Activated CD8-positive, alpha-beta memory T cell treated with anti-CD3 and anti-CD28 coated beads for 48 hours (primary cell): ENCODE measurements at places on chromosomes 2 and 18.

DNA sequence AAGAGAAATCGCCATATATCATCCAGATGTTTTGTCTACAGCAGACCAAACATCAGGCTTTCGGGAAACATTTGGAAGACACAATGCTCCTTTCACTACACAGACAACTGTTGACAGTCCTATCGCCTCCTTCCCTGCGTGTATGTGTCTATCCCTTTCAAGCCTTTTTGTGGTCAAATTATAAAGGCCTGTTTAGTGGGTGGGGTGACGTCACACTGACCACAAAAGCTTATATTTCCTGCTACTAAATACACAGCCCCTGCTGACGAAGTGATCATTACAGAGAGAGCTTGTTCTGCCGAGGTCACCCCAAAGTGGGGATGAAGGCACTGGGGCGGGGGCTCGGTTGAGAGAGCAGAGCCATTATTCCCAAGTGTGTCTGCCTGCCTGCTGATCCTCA is 302.7 kb upstream of the TNP1 start:
- no peak for DNase-seq

DNA sequence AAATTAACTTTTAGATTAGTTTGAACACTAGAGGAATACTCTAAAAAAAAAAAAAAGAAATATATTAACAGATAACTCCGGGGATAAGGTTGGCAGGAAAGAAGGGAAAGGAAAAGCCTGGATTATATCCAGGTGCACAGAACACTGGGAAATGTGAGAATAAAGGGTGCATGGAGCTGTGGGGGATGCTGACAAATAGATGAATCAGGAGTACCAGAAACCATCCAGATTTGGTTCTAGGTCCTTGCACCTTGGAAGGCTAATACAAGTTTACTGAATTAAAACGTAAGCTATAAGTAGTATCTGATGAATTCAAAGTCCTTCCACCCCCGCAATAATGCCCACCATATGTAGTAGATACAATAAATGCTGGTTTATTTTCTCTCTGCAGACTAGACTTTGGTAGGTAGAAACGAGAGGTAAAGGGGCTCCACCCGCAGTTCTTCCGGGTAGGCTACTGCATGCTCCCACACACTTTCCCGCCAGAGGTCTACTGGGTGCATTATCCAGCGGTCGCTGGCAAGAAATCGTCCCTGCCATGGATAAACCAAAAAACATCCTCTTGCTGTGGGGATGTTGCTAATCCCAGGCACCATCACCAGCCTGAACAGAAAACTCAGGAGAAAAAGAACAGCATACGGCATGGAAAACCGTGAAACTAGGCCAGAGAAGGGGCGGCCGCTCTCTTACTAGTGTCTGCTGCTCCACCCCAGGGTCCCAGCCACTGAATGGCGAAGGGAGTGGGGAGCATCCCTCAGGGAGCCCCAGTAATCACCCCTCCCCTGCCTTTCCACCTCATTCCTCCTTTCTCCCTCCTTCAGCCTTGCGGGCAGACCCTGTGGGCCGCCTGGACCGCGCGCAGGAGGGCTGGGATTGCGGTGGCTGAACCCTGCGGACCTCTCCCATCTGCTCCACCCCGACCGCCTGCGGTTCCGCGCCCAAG is 1.5 kb downstream of the CNRIP1 start:
- no peak for DNase-seq

- no peak for DNase-seq
Observed at GRCh38 chr2:198042189-198042588, 237.8 kb downstream of the PLCL1 start.

GRCh38 chr2:13968811-13969210 is 663.7 kb upstream of the LRATD1 start:
- no peak for DNase-seq

GRCh38 chr2:234247453-234248180 is 197.1 kb downstream of the SPP2 start:
- no peak for DNase-seq
